ENCODE measurements at places on chromosomes 13 and 19.

GRCh38 chr19:19655051-19655594, 8.4 kb downstream of the ATP13A1 start:
- no peak for DNase-seq

DNA sequence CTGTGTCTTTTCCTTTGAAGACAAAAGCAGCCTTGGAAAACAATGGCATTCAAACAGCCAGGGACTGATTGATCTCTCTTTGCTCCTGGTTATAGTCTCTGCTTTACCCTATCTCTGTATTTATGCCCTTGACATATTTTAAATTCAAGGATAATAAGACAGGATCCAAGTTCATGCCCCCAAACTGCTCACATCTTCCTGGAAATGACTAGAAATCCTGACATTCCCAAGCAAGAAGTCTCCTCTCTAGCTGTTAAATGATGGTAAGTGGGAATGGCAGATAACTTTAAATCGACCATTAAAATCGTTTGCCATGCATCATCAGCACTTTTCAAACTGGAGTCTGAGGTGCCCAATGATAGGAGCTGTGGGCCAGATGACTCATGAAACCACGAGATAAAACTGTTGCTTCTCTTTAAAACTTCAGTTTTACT, 435.6 kb downstream of the FOXO1 start:
- DNase-seq, result no peak

GRCh38 chr13:52743988-52744387, 4.4 kb upstream of the CNMD start:
- no peak for DNase-seq

- DNase-seq, result no peak
Measured at GRCh38 chr19:4051175-4052101, 15.3 kb downstream of the ZBTB7A start.

GRCh38 chr19:18685597-18686190, 2.2 kb downstream of the CRTC1 start:
- DNase-seq, result no peak

- DNase-seq, result no peak
Measured at GRCh38 chr19:18428173-18428786, 9.1 kb downstream of the SSBP4 start.

DNA sequence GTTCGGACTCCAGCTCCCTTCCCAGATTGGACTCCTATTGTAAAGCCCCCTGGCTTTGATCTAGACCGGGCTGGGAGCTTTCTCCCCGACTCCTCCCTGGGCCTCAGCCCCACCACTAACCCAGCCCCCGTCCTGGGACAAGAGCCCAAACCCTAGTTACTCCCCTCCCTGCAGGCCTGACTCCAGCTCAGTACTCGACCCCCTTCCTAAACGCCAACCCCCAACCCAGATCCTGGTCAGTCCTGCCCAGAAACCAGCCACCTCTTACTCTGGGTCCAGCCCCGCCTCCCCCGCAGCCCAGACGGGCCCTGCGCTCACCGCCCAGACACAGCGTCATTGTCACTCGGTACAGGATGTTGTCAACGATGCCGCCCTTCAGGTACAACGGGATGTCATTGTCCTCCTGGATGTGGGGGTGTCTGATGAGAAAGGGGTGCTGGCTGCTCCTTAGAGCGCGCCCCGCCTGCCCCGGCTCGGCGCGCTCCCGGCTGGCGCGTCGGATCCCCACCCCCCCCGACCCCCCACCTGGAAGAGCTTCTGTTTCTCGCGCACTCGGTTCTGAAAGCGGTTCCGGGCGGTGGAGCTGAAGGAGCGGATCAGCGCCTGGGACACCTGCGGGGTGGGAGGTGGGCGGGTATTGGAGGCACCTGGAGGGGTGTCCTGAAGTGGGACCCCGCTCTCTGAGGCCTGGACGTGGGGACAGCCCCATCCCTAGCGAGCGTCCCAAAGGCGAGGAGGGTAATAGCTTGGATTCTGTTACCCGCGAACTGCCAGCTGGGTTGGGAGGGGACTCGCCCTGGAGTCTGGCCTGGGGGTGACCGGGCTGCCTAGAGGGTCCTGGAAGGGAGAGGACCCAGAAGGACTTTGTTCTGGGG, 866 bp downstream of the COX7A1 start:
- no peak for DNase-seq

DNA sequence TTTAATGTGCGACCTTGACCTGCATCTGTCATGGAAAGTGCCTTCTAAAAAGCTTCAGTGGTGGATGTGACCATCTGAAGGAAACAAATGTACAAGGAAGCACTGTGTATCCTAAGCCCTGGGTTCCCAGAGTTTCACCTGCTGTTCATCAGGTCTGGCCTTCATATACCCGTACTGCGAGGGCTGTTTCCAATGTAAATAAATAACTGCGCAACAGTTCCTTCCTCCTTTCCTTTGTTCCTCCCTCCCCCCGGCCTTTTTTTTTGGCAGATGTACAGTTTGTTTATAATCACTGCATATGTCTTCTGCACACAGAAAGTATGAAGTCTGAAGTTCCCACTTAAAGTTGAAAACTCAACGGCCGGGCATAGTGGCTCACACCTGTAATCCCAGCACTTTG, 5.2 kb downstream of the FAAP24 start:
- no peak for DNase-seq

- DNase-seq, result no peak
Measured at GRCh38 chr13:89457977-89458376, 1786.8 kb downstream of the SLITRK5 start.

DNA sequence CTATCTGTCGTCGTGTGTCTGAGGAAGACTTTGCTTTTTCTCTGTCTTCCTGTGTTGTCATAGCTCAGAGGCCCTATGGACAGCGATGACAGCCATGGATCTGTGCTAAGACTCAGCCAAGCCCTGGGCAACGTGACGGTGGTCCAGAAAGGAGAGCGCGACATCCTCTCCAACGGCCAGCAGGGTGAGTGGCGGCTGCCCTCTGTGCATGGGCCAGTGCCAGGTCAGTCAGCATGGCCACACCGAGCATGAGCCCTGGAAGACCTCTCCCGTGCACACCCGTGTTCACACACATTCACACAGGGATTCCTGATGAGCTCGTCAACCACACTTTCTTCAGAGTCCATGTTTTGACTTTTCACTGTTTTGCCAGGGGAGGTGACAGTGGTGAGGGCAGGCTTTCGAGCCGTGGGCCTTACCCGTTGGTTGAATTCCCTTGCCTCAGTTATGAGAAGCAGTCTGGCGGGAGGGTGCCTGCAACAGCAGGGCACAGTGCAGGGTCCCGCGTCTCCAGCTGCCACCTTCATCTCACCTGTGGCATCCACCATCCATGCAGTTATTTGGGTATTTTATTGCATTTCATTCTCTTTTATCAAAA, 20.2 kb downstream of the NAXD start:
- no peak for DNase-seq

DNA sequence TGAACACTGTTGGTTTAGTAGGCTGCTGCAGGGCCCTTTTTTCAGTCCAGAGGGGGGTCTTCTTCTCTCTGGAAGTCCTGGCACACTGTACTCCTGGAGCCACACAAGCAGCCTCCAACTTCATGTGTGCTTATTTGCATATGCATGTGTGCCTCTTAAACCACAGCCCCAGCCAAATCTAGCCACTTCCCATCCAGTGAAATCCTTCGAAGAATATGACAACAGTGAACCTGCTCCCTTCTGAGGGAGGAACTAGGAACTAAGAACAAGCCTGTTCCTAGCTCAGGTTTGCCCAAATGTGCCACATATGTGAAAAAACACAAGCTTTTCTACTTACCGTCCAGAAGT, 348.5 kb downstream of the FOXO1 start:
- DNase-seq, result no peak

GRCh38 chr13:44276061-44276460, 97.6 kb upstream of the SERP2 start:
- no peak for DNase-seq

GRCh38 chr13:110408286-110408685, 101.2 kb downstream of the COL4A2 start:
- DNase-seq, result no peak

- no peak for DNase-seq
Measured at GRCh38 chr13:95494082-95494681, 58.3 kb upstream of the CLDN10 start.

DNA sequence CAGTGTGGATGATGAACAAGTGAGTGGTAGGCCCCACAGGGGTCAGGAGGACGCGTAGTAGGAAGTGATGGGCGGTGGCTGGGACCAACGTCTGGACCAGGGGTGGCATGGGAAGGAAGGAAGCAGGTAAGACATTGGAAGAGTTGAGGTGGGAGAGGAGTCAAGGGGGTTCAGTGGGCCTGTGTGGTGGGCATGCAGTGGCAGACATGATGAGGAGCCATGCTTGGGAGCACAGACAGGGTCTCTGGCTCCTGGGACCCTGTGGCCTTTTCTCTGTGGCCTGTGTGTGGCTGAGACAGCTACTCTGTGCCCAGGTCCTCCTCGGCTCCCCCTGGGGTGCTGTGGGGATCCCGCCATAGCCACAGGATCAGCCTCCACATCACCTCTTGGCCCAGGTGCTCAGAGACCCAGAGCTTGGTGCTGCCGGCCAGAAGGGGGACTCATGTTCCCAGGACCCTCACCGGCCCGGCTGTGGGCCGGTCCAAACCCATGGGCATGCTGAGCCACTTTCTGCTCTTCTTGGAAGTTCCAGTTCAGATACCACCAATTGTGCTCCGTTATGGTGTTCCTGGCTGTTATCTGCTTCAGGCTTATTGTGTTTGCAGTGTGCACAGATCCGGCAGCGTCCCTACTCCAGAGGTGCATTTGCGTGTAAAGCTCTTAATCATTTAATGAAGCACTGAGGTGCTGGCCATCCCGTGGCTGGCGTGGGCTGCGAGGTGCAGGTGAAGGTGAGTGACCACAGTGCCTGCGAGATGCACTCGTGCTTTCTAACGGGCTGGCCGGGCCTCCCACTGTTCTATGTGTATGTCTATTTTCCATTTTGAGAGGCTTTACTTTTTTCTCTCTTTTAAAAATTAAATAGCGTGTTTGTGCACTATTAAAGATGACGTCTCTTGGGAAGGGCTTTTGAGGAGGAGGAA, 147.9 kb downstream of the TEX29 start:
- no peak for DNase-seq

DNA sequence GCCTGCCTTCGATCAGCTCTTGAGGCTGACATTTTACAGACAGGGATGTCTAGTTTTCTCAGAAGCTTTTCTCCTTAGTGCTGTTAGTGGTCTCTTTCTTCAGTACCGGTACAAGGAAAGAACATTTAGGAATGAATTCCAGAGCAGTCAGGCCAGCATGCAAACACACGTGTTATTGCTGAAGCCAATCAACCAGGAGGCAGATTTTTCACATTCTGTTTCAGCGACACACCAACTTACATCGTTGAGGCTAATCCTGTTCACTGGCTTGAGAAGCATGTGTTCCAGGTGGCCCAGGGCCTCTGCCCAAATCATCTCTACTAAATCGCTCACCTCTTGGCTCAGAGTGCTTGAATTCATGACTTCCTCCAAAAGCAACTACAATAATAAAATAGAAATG, 19.2 kb downstream of the PARP4 start:
- DNase-seq, result no peak

DNA sequence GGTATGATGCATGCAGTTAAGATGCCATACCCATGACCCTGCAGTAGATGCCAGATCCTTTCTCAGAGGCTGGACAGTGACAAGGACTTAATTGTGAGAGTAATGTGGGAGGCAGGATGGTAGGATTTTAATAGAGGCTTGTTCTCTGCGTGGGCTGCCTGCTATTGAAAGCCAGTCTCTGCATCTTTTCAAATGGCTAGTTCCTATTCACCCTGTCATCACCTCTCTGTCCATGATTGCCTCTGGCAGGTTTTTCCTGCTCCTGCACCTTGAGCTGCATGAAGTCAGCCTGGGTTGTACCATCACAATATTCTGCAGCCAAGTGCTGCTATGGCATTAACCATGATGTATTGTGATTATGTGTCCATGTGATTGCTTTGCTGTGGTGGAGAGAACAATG, 440.5 kb downstream of the ITGBL1 start:
- DNase-seq, result no peak

DNA sequence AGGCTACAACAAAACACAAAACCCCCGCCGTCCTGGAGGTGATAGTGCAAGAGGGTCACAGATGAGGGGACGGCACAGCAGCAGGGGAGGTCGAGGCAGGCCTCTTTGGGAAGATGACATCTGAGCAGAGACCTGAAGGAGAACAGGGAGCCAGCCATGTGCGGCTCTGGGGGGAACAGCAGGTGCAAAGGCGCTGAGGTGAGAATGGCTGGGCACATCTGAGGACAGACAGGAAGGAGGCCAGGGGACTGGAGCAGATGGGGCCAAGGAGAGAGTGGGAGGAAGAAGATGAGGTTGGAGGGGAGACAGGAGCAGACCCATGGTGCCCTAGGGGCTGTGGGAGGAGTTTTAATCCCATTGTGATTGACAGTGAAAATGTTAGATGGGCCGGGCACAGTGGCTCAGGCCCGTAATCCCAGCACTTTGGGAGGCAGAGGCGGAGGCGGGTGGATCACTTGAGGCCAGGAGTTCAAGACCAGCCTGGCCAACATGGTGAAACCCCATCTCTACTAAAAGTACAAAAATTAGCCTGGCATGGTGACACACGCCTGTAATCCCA, 1.8 kb upstream of the CKM start:
- no peak for DNase-seq

DNA sequence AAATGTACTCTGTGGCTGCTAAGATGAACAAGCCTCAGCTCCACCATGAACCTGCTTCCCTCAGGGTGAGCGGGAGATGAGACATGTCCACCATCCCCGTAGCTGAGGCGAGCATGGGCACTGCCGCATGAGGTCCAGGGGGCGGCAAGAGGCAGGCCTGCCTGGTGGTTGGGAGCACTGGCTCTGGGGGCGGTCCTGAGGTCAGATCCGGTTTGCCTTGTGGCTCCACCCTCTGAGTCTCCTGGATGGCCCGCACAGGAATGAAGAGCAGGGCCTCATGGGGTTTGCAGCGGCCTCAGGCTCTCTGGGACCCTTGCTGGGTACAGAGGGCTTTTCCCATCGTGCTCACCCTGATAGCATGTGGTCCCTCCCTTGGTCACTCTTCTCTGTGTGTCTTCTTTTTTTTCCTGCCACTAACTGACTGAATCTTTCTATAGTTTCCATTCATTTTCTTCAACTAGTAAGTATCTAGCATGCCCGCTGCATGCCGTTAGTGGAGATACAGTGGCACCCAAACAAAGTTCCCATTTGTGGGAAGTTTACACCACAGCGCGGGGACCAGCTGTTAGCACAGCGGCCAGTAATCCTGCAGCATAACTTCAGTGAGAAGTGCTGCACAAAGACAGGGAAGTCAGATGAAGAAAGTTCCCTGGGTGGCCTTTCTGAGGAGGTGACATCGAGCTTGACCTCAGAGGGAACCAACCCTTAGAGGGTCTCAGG, 37.3 kb downstream of the CAPN12 start:
- no peak for DNase-seq

DNA sequence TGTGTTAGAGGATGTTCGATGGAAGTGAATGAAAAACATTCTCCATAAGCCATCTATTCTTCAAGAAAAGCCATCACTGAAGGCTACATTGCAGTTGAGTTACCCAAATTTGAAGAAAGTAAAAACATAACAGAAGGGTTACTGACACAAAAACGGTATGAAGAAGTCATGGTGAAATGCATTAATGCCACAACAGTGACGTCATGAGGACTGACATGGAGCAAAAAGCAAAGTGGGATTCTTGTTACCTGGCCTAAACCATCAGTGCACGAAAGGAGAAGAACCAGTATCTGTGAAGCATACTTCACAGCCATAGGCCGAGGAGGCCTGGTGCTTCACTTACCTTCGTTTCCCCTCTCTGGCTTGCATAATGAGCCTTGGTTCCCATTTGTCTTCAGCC, 58.7 kb downstream of the LRRC63 start:
- DNase-seq, result no peak

GRCh38 chr13:84873951-84874350, 925.3 kb downstream of the SLITRK6 start:
- no peak for DNase-seq

Data from activated naive CD8-positive, alpha-beta T cell treated with anti-CD3 and anti-CD28 coated beads for 36 hours (primary cell).